ENCODE measurements at places on chromosomes 3 and 15.

DNA sequence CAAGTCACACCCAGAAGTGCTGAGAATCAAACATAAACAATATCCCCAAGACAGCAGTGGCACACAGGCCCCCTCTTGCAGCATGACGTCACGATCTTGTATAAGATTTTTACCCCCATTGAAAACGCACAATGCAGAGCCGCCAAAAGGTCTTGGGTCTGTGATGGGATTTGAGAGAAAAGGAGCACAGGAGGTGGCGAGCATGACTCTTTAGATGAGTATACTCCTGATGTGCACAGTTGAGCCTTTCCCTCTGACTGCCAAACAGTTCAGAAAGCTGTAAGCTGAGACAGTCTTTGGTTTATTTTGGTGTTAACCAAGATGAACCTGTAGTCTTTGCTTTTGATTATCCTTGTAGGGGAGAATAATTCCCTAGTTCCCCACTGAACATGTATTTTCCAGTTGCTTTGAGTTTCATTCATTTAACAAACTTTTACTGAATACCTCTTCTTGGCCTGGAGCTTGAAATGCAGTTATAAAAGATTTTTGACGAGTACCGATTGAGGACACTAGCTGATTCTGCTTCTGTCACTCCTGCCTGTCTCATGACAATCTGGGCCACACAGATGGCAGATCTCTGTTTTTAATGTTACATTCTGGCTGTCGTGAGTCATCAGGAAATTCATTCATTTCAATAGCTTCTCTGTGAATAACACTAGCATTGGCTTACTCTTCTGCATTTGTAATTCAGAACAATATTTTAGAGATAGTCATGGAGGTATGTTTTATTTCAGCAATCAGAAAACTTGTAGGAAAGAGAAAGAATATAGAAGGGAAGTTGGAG is 28.9 kb downstream of the CFAP91 start:
- DNase-seq: no peak

DNA sequence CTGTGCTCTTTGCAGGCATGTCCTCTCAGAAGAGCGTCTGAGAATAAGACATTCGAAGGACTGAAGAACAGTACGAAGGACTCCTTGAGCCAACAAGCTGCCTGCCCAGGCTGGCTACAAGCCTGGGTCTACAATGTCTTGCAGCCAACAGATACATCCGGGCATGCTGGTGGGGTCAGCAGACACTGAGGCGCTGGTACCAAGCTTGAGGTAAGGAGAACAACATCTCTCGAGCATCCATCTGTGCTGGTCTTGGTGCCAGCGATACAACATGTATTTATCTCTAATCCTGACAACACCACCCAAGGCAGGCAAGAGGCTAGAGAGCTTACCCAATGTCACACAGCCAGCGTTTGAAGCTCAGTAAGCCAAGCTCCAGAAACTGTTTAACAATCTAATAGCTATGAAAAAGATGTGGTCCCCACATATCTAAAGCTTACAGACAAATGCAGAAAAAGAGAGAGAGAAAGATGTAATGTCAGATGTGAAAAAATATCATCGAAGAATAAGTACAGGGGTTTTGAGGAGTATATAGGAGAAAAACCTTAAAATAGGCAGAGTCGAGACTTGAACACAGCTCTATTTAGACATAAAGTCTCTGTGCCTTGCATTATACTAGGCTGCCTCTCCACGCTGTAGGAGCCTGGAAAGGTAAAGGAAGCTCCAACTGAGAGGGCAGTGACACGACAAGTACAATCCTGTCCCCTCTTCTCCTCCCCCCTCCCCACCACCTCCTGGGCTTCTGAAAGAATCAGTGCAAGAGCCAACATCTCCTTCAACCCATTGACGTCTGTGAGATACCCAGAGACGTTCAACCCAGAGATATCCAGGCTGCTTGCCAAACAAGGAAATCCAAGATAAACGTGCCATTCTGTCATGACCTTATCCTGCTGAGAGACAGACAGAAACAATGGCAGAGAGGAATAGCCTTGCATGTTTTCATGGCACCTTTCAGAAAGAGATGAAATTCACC is 39.4 kb downstream of the WWTR1 start:
- no peak for DNase-seq

DNA sequence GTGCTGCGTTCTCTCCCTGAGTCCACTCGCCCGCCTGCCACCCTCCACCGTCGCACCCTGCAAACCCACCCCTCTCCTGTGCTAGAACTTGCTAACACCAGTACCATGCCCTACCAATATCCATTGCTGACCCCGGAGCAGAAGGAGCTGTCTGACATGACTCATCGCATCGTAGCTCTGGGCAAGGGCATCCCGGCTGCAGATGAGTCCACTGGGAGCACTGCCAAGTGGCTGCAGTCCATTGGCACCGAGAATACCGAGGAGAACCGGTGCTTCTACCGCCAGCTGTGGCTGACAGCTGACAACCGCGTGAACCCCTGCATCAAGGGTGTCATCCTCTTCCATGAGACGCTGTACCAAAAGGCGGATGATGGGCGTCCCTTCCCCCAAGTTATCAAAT is 4.9 kb upstream of the ALAS1 start:
- DNase-seq: no peak

GRCh38 chr3:196642434-196642833 is 2.9 kb downstream of the NRROS start:
- no peak for DNase-seq

GRCh38 chr15:32794973-32795372 is 77.2 kb downstream of the GREM1 start:
- no peak for DNase-seq

GRCh38 chr3:18370672-18371071 is 54.5 kb downstream of the SATB1 start:
- no peak for DNase-seq

DNA sequence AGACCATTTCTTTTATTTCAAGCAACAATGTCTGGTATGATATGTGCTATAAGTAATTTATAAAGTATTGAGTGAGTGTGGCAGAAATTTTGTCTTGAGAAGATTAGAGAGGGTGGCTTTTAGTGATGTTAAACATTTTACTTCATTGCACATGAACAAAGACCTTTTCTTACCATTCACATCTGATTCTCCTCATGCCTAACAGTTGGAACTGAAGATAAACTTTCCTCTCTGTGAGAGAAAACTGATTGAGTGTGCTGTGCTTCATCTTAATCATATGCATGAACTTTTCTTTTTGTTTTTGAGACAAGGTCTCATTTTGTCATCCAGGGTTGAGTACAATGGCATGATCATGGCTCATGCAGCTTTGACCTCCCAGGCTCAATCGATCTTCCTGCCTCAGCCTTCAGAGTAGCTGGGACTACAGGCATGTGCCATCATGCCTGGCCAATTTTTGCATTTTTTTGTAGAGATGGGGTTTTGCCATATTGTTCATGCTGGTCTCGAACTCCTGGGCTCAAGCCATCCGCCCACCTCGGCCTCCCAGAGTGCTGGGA is 377.7 kb upstream of the GOLIM4 start:
- DNase-seq: no peak

Data from stimulated activated CD8-positive, alpha-beta memory T cell treated with anti-CD3 and anti-CD28 coated beads, Interleukin-2, amount 100 ng/mL, for 48 hours (primary cell).